ENCODE measurements at places on chromosomes 3 and 15.

DNA sequence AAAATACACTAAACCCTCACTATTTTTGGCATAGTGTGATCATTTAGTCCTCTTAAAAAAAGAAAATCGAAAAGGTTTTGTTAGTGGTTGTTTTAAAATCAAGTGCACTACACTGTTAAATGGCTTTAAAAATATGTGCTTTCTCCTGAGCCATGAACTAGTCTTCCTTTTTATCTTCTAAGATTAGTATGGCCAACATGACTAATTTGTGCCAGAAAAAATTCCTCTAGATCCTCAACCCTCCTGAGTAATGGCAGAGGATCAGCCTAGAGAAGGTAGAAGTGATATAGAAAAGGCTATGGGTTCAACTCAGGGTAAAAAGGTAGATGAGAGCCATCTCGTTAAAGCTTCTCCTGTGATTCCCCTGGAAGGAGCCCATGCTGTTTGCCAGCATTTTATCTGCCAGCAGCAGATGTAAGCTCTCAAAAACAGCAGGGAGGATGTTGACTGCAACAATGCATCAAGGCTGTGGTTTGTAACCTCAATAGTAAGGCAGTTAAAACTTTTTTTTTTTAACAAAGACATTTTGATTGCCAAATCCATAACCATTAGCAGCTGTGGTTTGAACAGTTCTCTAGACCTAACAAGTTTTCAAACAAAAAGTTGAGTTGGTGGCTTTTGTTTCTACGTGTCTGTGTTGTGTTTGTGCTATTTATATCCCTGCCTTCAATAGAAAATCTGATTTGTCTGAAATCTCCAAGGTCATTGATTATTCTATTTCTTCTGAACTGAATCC, 30.2 kb upstream of the ZNF609 start:
- DNase-seq: peak; percentile 6

- no peak for DNase-seq
Observed at GRCh38 chr3:99534951-99535704, 103.3 kb upstream of the COL8A1 start.

DNA sequence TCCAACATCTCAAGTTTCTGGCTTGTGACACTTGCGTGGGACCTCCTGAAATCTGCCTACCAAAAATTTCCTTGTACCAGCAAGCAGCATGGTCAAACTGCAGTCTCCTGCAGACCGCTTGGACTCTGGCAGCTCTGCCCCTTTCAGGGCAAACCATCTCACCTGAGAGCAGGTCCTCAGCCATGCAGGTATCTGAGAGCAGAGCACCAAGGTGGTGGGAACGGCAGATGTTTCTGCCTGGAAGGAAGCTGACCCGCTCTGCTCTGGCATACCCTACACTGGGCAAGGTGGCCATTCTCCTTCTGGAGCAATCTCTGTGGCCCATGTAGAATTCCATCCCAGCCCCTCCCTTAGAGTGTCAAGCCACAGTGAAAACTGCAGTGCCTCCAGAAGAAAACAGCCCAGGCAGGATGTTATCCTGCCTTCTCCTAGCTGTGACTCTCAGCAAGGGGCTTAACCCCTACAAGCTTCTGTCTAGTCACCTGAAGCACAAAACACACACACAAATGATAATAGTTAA, 21.6 kb downstream of the MESD start:
- no peak for DNase-seq

GRCh38 chr15:100918690-100919480, at the start of gene LRRK1:
Gene LRRK1 (plus strand): TSS chr15:100919357. CDS start chr15:100924633, 5,276 bp downstream.
- DNase-seq: no peak

DNA sequence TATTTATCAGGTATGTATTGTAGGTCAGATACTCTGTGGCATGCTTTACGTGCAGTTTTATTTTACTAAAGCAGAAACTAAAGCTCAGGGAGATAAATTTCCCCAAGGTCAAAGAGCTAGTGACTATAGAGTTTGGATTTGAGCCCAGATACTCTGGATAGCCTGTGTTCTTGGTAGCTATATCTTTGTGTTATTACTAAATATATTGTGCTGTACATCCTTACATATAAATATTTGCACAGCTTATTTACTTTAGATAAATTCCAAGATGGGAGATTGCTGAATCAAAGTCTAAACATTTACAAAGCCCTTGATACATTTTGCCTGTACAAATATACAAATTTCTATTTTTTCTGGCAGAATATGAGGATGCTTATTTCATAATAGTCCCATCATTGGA, 660.9 kb upstream of the NAALADL2 start:
- no peak for DNase-seq

- DNase-seq: no peak
Observed at GRCh38 chr3:19060404-19060803, 87.9 kb upstream of the KCNH8 start.

- no peak for DNase-seq
Observed at GRCh38 chr3:69088063-69088462, 3.3 kb downstream of the ARL6IP5 start.

DNA sequence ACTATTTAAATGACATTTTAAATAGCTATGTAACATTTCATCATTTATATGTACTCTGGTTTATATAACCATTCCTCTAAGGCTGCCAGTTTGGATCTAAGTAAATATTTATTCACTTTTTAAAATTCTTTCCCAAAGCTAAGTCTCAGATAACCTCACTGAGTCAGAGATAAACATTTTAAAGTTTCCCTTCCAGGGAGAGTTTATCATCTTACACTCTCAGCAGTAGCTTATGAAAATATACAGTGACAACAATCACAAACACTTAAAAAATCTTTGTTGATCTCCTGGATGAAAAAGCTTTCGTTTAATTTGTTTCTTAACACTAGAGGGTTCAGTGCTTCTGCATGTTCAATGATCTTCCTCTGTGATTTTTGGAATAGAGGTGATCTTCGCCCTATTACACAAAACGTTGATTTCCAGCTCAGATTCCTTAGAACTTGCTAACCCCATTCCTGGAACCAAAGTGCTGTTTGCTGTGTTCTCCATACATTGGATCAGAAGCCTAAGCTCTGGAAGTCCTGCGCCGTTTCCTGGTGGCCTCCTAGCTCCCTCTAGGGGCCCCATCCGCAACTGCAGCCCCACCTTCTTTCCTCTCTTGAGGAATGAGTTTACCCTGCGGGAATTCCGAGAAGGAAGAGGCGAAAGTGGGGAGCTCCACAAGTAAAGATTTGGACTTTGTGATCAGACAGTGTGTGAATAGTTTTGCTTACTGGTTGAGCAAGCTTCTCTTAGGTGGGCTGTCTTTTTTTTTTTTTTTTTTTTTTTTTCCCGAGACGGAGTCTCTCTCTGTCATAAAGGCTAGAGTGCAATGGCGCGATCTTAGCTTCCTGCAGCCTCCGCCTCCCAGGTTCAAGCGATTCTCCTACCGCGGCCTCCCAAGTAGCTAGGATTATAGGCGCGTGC, 29.3 kb upstream of the SACM1L start:
- DNase-seq: peak; percentile 35

- DNase-seq: no peak
Observed at GRCh38 chr15:68991723-68992122, 22.8 kb upstream of the NOX5 start.

GRCh38 chr15:55897560-55898336, 95.7 kb downstream of the NEDD4 start:
- no peak for DNase-seq

DNA sequence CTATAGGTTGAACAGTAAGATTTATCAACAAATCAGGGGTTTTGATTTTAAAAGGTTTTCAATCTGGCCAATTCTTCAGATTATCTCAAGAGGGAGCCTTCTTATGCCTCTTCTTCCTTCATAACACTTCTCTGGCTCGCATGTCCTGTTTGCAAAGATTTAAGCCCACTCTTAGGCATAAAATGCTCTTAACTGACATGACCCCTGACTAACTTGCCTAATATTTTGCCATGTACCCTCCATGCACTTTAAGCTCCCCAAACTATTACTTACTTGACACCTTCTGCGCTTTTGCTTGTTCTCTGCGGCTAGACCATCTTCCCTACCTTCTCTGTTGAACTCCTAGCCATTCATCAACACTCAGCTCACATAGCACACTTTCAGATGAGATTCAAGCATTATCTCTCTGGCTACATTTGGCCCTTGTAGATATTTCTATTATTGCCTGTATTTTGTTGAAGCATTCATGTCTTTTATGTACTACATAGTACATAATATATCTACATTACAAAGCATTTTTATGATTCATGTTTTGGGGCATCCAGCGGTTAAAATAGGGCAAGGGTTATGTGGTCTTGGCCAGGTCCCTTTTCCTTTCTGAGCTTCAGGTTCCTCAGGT, 1.0 kb upstream of the ARIH1 start:
- no peak for DNase-seq

Measured in activated CD4-positive, alpha-beta T cell treated with anti-CD3 and anti-CD28 coated beads, Interleukin-2, amount 50 U/mL, for 4 hours (primary cell).